T-helper 17 cell (primary cell): ENCODE measurements at places on chromosomes 2 and 18.

DNA sequence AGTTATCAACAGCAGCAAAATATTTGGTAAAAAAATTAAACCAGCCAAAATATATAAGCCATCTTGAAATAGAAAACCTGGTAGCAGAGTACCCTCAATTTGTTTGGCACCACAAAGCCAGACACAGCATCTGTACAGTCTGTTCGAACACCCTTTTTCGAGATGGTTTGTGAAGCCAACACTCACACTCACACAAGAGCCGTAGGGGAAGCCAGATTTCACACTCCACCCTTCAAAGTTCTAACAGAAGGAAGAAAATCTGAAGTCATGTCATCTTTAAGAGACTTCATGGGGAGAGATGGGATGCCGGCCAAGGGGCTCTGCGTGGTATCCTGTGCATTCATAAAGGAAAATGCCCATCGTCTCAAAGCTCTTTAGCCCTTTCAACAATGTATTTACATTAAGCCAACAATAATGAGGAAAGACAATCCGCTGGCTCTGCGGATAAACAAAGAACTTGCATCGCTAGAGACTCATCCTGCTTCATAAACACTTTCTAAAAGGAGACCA is 451.5 kb upstream of the CHST9 start:
- no peak for DNase-seq

DNA sequence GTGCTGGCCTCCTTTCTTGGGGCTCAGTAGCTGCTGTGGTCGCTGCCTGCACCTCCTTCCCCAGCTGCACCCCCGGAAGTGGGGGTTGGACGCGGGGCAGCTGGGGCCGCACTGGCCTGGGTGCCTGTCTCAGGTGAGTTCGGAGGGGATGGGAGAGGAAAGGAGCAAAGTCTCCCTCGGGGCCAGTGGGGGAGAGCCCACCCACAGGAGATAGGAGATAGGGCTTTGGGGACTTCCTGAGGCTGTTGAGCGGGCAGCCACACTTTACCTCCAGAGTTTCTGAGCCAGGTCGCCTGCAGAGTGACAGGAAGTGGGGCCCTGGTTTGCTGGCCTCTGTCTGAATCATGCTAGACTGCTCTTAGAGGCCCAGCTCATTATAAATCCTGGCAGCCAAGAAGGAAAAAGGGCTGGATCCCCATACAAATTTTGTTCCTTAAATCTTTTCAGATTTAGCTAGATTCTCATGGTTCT is 8.1 kb downstream of the MBP start:
- DNase-seq, result peak; percentile 37

GRCh38 chr2:126614524-126615227 is 41.3 kb upstream of the GYPC start:
- no peak for DNase-seq

- no peak for DNase-seq
Measured at GRCh38 chr2:56185582-56186046, 1.8 kb downstream of the CCDC85A start.

GRCh38 chr2:240256704-240257637 is 116.5 kb upstream of the OTOS start:
- DNase-seq, result no peak

DNA sequence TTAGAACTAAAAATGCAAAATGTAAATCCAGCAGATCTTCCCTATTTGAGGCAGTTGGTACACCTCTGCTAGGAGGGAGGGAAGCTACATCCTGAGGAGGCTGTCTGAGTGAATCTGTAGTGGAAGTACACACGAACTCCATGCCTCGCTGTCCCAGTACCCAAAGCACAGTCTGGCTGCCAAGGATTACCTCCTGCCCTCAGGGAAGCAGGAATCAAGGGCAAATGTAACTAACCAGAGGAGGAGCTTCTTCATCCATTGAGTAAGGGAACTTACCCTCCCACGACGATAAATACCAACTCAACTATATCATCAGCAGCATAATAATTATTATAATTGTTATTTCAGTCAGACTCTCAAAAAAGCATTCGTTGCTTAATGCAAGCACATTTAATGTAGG is 2.1 kb downstream of the DHRS9 start:
- no peak for DNase-seq

- DNase-seq, result no peak
Measured at GRCh38 chr2:66433945-66434678, 813 bp upstream of the MEIS1 start.

- DNase-seq, result no peak
Measured at GRCh38 chr18:77078690-77079070, 53.9 kb downstream of the MBP start.

DNA sequence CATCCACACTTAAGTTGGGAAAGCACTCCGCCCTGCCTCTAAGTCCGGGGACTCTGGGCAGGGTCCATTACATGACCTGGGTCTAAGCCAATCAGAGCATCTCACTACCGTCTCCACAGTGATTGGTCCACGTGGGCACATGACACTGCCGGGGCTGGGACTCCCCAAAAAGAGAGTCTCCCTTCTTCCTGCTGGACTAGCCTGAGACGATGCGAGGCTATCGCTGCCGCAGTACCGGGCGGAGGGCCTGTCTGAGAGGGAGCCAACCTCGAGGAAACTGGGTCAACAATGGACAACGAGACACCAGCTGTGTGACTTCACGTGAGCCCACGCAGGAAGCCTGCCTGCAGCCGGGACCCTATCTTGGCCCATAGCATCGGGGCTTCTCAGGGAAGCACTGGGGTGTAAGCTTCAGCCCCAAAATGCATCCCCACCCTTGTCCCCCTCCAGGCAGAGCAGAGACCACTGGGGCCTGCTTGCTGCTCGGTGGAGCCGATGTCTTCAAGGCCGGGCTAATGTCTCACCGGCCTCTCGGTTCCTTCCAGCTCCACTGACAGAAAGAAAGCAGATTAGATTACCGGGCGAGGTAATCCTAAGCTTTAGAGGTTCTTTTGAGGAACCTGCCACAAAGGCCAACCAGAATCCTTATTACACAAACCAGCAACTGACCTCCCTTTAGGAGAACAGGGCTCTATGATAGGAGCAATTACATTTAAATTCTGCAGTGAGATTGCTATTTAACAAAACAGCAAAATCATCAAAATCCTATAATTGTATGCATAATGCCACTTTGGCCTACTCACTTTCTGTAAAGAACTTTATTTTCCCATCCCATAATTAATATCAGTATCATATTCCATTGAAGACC is 21.3 kb upstream of the COPS8 start:
- no peak for DNase-seq
